ENCODE measurements at places on chromosomes 16 and 17. TPM values are rescaled to one million over a fixed set of nuclear protein-coding genes. Genes with fewer than 3 reads are reported as not detected.
A peak's percentile ranks its signal among the peaks of the same experiment; 100 is the strongest.

GRCh38 chr16:29877266-29877961, 14.4 kb upstream of the CDIPT start:
- DNase-seq = peak; percentile 51

GRCh38 chr17:47286198-47286914, 32.7 kb downstream of the ITGB3 start:
- DNase-seq = no peak

GRCh38 chr17:72467841-72468653, 347.2 kb downstream of the SOX9 start:
- no peak for DNase-seq

DNA sequence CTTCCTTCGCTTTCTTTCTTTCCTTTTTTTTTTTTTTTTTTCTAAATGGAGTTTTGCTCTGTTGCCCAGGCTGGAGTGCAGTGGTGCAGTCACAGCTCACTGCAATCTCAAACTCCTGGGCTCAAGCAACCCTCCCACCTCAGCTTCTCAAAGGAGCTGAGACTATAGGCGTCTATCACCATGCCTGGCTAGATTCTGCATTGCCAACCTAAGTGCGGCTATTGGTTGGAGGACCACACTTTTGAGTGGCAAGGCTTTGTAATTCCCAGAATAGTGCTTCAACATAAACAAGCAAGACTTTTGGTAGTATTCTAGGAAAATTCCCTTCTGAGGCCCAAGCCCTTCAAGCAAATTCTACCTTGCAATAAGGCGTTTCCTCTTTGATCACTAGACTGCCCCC, 107.8 kb downstream of the YPEL2 start:
- no peak for DNase-seq

- no peak for DNase-seq
These were observed 7.4 kb downstream of the MYO1D start for GRCh38 chr17:32869345-32870026.

GRCh38 chr16:194516-194915, 14.3 kb downstream of the HBQ1 start:
- no peak for DNase-seq

DNA sequence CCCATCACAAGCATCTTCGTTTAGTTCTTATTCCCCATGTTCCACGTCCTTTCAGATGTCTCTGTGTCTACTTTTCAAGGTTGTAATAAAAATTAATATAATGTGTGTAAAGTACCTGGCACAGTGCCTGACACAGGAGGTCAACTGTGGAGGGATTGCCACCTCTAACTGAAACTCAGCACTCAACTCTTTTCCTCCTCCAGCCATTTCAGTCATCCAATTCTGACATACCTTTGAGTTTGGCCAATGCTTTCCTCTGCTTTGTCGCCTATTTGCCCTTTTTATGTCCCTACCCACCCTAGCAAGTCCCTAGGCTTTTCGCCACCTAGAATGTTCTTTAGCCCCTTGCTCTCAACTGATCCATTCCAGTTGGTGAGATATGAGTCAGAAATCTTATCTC, 1.6 kb downstream of the UBE2Z start:
- DNase-seq = no peak

GRCh38 chr16:67396159-67397035, 3.1 kb upstream of the TPPP3 start:
- peak; percentile 94 for DNase-seq

DNA sequence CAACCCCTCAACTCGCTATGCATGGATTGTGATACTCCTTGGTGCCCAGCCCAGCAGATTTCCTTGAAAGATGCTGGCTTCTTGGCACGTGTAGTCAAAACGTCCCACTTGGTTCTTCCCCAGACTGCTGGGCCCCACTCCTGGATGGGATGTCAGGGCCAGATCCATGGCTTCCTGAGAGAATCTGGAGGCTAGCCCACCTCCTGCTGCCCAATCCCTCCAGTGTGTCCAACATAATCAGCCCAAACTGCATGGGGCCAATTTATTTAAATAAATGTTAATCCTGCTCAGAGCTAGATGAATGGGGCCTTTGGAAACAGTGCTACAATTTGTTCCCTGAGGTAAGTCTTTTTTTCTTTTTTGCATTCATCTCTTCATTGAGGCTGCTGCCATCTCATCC, 49.4 kb downstream of the WSB1 start:
- no peak for DNase-seq

DNA sequence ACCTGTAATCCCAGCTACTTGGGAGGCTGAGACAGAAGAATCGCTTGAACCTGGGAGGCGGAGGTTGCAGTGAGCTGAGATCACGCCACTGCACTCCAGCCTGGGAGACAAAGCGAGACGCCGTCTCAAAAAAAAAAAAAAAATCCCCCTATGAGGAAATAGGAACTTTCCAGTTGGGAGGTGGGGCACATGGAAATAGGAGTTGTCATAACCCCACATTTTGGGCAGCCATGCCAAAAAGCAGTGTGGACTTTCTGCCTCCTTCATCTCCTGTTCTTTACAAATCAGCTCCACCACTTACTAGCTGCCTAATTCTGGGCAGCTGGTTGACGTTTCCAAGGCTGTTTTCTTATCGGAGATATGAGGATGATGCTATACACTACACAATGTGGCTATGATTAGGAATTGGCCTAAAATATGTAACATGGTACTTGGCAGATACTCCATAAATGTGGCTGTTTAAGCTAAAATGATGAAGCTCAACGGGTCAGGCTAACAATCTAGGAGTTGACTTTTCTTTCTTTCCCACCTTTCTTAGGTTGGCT, 21.5 kb upstream of the CCL5 start:
- no peak for DNase-seq

GRCh38 chr17:44909681-44910144, 5.6 kb downstream of the GFAP start:
- no peak for DNase-seq

DNA sequence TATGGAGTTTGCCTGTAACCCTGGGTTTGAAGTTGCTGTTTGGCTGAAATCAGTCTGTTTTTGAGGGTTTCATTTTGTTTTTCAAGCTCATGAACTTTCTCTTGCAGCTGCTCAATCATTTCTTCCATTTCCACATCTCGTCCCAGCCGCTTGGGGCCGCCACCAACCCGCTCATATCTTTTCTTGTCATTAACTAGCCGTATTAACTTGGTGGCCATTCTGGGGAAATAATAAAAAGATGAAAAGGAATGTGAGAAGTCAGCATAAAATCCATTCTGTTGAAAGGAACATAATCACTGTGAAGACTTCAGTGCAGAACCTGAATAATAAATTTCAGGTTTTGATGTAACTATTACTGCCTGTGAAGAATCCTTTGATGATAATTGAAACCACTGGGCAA, 11.5 kb downstream of the RPGRIP1L start:
- peak; percentile 21 for DNase-seq

DNA sequence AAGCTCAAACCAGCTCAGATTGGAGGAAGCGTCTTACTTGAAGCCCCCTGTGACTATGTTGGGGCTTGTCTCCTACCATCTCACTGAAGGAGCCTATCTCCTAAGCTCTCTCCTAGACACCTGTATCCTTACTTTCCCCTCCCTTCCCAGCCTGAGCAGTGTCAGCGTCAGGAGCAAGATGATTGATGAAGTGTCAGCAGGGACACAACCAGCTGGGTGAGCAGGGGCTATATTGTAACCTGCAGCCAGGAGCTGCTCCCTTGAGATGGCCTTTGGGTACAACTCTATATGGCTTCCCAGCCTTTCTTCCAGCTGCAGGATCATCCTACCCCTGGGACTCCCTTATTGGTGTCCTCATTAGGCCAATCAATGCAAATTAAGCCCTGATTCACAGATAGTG, 83.2 kb upstream of the HSBP1 start:
- no peak for DNase-seq

- no peak for DNase-seq
These were observed 223.6 kb downstream of the BCAS3 start for GRCh38 chr17:60901242-60901641.

DNA sequence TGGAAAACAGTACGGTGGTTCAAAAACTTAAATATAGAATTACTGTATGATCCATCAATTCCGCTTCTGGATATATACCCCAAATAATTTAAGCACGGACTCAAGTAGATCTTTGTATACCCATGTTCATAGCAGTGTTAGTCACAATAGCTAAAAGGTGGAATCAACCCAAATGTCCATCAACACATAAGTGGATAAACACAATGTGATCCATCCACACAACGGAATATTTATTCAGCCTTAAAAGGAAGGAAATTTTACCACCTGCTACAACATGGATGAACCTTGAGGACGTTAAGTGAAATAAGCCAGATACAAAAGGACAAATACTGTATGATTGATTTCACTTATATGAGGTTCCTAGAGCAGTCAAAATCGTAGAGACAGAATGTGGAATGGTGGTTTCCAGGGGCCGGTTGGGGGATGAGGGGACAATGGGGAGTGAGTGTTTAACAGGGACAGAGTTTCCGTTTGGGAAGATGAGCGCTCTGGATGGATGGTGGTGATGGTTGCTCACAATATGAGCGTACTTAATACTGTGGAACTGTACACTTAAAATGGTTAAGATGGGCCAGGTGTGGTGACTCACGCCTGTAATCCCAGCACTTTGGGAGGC, 5.4 kb upstream of the RNF222 start:
- DNase-seq = no peak

- no peak for DNase-seq
These were observed 19.5 kb downstream of the SDR42E2 start for GRCh38 chr16:22181843-22182242.

DNA sequence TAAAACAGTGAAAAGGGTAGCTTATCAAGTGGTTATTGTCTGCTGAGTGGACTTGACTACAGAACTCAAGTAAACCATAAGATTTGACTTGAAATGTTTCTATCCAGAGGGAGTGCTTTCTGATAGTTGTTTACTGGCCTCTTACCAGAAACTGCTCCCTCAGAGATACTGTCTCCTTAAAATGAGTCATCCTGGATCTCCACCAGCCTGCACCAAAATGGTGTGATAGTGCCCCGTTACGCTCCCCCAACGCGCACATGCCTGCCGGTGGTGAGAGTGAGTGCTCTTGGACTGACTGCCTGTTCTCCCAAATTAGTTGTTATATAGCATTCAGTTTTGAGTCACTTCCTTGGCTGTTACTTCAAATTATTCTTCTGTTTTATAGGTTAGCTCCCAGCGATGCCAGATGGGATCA, 22.9 kb downstream of the PRCD start:
- no peak for DNase-seq

PPP4C gene
- total RNA-seq = 246 TPM

PYY gene
- total RNA-seq = not detected

RAD51C gene
- total RNA-seq = 45.7 TPM

KRT15 gene
- total RNA-seq = 41.9 TPM

NHERF2 gene
- 104 TPM for total RNA-seq

GLP2R gene
- 3.9 TPM for total RNA-seq

YBX2 gene
- total RNA-seq = 0.68 TPM

SOST gene
- total RNA-seq = not detected
